ENCODE measurements at places on chromosomes 6 and 20.

DNA sequence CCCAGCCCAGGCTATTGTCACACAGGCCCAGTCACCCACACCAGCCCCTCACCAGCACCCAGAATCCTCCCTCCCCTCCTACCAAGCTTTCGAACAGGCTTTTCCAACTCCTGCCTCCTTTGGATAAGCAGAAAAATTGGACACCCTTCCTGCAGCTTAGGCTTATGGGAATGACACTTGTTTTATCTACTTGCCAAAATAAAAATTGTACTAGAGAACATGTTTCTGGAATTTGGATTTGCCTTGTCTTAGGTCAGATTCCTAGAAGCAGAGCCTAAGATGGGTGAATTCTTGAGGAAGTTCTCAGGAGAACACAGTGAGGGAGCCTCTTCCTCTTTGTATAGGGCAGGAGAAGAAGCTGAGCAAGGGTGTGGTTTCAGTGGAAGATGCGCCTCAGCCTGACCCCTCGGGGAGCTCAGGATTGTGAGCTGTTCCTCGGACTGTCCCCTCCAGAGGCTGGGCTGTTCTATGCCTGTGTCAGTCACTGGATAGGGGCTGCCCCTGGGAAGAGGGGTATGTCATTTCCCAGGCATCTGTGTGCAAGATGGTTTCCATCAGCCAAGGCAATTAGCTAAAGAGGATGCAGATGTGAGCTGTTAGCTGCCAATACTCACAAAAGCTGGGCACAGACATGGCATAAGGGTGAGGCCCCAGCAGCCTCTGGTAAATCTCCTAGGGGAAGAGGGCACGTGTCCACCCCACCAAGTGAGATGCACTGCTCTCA, 33.9 kb downstream of the ITPR3 start:
- DNase-seq, result no peak

DNA sequence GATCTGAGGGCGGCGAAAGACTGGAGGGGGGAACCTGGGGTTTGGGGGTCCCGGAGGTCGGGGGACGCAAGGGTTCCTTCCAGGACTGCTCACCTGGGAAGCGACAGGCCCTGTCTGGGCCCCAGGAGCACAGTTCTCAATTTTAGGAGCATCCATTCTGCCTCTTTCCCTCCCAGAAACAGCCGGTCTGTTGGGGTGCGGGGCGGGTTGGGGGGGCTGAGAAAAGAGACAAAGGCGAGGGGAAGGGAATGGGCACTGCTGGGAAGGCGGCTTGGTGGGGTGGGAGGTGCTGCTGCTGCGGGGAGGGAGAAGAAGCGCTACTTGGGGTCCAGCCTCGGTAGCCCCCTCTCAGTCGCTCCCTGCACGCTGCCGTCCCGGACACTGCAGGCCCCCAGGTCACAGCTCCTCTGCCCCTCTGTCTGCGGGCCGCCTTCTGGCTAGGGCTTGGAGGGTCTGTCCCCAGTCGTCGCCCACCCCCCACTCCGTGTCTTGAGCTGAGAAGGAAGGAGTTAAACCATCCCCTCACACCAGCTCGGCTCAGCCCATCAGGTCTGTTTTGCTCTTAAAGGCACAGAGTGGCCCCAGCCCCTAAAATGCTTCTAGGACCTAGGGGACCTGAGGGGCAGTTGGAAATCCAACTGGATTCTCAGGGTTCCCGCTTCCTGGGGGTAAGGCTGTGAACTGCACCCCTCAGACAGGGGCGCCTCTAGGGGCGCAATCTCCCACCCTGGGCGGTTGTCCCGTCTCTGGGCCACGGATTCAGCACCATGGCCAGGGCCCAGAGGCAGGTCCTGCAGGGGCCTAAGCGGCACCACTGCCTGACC, 690 bp downstream of the GDAP1L1 start:
- DNase-seq, result no peak

- DNase-seq, result no peak
These were observed 520.8 kb downstream of the EPM2A start for GRCh38 chr6:145214570-145214969.

- DNase-seq, result no peak
These were observed 123.3 kb upstream of the PHACTR3 start for GRCh38 chr20:59481067-59481466.

DNA sequence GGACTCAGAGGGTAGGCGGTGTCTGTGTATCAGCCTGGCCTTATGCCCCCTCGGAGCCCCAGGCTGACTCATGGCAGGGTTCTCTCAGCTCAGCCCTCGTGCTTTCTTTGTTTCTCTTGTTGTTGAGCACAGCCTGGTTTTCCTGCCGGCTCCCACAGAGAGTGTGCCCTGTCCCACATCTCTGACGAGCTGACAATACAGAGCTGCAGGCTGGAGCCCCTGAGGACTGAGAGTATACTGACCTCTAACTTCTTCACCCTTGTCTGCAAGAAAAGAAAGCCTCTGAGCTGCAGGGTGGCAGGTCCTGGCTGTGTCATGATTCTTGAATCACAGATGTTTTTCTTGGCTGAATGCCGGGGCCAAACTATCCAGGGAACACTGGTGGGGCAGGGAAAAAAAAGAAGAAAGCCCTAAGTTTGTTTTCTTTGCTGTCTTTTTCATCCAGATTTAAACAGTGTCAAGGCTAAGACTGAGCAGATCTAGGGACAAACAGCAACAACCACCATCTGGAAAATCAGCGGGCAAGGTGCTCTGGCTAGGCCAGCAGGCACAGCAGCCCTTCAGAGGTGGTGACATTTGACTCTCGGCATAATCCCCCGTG, 63.3 kb upstream of the ZNF133 start:
- no peak for DNase-seq

GRCh38 chr6:105179244-105180065, at the start of gene POPDC3:
TSS of gene POPDC3 (minus strand) at chr6:105180014. CDS start at chr6:105161909, 18,105 bp downstream.
- no peak for DNase-seq

DNA sequence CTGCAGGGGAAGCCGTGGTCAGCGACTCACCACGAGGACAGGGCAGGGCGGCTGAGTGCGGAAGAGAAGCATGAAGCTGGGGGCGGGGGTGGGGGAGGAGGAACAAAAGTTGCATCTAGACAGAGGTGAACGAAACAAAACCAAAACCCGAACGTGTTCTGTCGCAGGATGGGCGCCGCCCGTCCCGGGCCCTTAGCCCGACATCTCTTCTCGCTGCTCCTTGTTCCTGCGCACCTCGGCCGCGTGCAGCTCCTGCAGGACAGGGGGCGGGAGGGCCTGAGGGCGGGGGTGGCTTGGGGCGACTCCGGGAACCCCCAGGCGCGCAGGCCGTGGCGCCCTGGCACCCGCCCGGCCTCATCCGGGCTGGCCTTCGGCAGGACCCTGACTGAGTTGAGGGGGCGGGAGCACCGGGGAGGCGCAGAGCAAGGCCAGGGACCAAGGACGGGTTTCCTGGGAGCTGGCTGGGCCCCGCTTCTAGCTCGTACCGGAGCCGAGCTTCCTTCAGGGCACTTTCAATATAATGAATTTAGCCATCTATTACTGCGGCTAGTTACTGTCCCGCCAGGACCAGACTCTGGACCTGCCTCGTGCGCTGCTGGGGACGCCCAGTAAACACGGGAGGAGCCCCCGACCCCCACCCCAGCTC, 12.0 kb downstream of the STMN3 start:
- DNase-seq, result no peak

- no peak for DNase-seq
These were observed 10.9 kb downstream of the LRRC1 start for GRCh38 chr6:53805725-53806124.
